Thoracic aorta (tissue), 2 donors: ENCODE measurements at places on chromosomes 1 and 21. TPM values are rescaled to one million over a fixed set of nuclear protein-coding genes. Genes with fewer than 3 reads are reported as not detected.

The SPATA17 gene
- total RNA-seq, result not detected

GRCh38 chr1:39082010-39082799 is 56.1 kb downstream of the NDUFS5 start:
- no peak for DNase-seq

DNA sequence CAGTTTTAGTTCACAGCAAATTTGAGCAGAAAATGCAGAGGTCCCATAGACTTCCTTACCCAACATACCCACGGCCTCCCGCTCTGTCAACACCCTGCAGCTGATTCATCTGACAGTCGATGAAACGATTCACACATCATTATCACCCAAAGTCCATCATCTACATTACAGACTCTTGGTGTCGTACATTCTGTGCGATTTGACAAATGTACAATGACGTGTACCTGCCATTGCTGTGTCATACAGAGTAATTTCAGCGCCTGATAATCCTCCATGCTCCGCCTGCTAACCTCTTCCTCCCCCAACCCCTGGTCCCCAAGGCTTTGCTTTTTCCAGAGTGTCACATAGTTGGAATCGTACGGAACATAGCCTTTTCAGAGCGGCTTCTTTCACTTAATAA is 94.7 kb upstream of the SLC25A33 start:
- no peak for DNase-seq

The KRTAP21-2 gene
- not detected for total RNA-seq

DNA sequence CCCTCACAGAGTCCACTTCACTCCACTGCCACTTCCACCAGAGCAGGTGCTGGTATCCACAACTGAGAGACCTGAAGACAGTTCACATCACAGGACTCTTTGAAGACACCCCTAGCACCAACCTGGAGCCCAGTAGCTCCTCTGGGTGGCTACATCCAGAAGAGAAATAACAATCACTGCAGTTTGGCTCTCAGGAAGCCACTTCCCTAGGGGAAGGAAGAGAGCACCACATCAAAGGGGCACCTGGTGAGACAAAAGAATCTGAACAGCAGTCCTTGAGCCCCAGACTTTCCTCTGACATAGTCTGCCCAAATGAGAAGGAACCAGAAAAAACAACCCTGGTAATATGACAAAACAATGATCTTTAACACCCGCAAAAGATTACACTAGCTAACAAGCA is 113.2 kb downstream of the TENT5C start:
- DNase-seq, result no peak

The SLFNL1 gene
- total RNA-seq, result 0.68 TPM

The SLC5A9 gene
- total RNA-seq, result not detected

- no peak for DNase-seq
Measured at GRCh38 chr1:10761503-10762152, 34.8 kb downstream of the CASZ1 start.

GRCh38 chr21:46442938-46443337 is 15.8 kb upstream of the DIP2A start:
- no peak for DNase-seq

DNA sequence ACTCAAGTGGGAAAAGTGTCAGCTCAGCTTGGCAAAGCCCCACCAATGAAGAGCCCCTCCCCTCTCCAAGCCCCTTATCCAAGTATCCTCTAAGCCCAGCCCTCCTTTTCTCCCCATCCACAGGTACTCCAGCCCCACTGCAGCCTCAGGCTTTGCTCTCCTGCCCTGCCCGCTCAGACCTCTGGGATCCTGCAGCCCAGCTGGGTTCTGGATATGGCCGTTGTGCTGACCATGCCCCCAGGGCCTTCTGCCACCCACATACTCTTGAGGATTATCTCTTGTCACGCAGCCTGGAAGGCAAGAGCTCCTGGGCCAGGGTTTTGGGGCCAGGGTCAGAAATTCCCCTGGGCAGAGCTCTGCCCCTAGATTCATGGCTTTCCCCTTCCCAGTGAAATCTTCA is 4.7 kb downstream of the SHISA4 start:
- DNase-seq, result no peak

The PPFIA4 gene
- total RNA-seq, result 16.5 TPM

DNA sequence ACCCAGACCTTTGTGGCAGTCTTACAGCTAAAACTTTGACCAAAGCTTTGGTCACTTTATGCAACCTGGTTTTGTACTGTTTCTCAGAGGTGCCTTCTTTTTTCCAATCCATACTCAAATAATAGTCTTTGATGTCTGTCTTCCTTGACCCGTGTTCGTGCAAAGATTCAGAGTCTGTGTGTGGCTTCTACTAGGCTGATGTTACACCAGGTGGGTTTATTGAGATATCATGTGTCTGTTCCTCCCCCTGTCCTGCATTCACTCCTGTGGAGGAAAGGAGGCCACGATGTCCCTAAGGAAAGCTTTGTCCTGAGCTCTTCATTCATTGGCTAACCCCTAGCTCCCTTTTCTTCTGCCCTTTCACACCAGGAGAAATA is 15.0 kb upstream of the IKBKE start:
- DNase-seq, result no peak

DNA sequence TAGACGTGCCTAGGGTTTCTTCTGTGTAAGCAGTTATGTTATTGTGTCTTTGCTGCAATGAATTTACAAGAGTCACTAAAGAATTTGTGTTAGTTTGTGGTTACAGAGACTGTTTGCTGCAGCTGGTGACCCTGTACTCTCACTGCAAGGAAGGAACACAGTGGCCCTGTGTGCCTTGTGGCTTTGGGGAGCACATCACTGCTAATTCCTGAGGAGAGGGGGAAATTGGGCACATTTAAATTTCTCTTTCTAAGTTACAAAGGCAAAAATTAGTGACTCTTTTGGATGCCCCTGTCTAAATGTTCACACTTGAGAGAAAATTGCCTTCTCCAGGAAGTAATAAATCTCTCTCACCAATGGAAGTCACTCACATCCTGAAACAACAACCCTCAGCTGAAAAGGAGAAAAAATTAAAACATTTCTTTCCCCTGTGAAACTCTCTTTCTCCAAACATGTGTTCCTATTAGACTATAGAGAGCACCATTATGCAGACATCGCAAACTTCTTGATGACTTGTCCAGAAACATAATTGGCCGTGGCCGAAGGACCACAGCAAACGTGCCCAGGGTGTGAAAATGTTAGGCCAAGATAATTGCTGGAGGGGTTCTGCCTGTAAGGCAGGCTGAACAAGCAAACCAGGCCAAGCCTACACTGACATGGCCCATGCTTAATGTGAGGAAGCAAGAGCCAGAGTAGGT is 32.3 kb upstream of the SPAG17 start:
- DNase-seq, result no peak

The COL24A1 gene
- 2.8 TPM for total RNA-seq

DNA sequence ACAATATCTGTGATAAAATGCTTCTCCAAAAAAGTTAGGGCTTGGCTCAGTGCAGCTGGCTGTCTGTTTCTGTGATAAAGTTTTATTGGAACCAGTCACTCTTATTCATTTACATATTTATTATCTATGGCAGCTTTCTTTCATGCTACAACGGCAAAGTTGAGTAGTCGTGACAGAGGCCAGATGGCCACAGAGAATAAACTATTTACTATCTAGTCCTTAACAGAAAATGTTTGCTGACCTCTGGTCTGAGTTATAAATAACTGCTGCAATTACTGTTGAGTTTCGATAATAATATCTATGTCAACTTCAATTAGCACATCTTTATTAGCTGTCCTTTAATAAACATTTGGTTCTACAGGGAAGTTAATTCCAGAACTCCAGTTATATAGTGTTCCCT is 180.2 kb upstream of the RUNX1 start:
- no peak for DNase-seq

The OR2AK2 gene
- total RNA-seq, result not detected

The LENEP gene
- not detected for total RNA-seq

The RHD gene
- total RNA-seq, result not detected

GRCh38 chr1:205567716-205568115 is 63.2 kb downstream of the CDK18 start:
- DNase-seq, result no peak

The C1orf56 gene
- total RNA-seq, result 5.0 TPM

DNA sequence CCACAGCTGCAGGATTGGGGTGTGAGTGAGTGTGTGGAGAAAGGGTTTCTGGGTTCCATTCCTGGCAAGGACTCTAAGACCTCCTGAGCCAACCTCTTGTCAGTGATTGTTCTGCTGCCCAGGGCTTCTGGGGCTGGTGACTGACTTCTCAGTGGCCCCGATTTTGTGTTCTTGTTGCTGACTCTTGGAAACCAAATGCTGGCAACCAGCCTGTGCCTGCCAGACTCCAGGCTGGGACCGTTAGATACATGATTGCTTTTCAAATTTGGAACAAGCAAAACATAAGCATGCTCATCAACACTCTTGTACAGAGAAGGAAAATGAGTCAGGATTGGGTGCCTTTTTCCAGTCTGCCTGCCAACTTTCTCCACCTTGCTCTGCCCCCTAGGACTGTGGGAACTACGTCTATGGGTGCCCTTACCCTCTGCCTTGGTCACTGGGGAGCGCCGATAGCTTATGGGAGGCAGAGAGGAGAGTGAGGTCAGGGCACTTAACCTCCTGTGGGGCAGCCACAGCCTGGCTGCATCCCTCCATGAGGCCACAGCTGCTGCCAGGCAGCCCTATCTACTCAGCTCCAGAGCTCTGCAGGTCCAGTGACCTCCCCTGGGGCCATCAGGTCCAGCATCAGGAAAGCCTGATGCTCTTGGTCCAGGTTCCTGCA is 39.3 kb upstream of the EPS8L3 start:
- no peak for DNase-seq

The S100A3 gene
- total RNA-seq, result 3.1 TPM

- DNase-seq, result no peak
Measured at GRCh38 chr1:214444182-214444939, 107.0 kb downstream of the PTPN14 start.

The PBX1 gene
- 53.1 TPM for total RNA-seq

GRCh38 chr1:232813097-232813496 is 7.9 kb downstream of the MAP10 start:
- no peak for DNase-seq

DNA sequence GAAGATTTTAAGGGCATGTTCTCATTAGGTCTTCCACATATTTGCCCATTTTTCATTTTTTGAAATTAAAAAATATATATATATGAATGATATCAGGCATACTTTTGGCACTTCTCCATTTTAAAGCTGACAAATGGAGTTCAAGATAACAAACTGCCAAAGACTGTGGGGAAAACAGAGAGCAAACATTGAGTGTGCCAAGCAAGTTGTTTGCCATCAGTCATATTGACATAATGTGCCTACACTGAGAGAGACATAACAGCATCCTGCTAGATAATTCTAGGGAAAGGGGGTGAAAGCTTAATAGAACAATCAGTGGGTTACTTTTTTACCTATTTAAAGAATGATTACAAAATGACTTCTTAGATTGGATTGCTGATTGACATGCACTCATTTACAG is 529.4 kb upstream of the CXADR start:
- DNase-seq, result no peak

- DNase-seq, result no peak
Measured at GRCh38 chr21:34670220-34670961, 1.6 kb downstream of the CLIC6 start.

The MT1HL1 gene
- not detected for total RNA-seq

DNA sequence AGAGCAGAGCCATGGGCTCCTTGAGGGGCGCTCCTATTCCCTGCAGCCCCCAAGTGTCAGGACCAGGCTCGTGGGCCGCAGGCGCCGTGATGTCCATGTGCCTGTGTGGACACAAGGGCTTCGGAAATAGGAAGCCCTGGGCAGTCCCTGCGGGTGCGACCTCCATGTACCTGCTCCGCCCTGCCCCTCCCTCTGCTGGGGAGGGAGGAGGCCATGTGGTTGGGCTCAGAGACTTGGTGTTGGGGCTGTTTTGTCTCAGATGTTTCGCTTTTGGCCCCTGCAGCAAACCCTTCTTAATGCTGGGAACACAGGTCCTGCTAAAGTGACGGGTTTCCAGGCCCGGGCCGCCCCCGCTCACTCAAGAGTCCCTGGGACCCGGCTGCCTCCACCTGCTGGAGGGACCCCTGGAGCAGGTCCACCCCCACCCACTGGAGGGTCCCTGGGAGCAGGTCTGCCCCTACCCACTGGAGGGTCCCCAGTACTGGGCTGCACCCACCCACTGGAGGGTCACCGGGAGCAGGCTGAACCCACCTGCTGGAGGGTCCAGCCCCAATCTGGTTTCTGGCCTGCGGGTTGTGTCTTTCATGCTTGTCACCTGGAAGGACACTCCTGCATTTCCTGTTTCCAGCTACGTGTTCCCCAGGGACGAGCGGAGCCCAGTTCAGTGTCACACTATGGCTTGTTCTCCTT is 156.5 kb downstream of the PEX14 start:
- no peak for DNase-seq

GRCh38 chr1:193326296-193326695 is 139.9 kb upstream of the B3GALT2 start:
- no peak for DNase-seq
